ENCODE measurements at places on chromosomes 11 and 22.
A peak's percentile ranks its signal among the peaks of the same experiment; 100 is the strongest.

- DNase-seq: peak; percentile 26
These were observed 81.3 kb downstream of the CLPB start for GRCh38 chr11:72352859-72353551.

- peak; percentile 67 for DNase-seq
These were observed 16.3 kb upstream of the GPR83 start for GRCh38 chr11:94417386-94417987.

- no peak for DNase-seq
These were observed 92.8 kb upstream of the KCNQ1OT1 start for GRCh38 chr11:2792381-2793250.

DNA sequence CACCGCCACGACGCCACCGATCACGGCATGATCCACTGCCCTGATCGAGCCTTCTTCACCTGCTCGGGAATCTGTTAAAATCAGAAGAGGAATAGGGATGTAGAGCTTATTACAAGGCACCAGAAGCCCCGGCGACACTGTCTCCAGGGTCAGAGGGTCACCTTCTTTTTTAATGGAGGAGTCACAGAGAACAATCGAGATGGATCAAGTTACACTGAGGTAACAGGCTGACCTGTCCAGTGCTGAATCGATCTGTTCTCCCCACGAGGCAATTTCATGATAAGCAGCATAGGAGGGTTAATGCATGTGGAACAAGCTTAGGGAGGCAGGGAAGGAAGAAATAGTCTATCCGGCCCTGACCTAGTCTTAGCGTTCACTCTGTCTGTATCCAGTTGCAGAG lies 325.5 kb downstream of the CADM1 start:
- no peak for DNase-seq

GRCh38 chr11:58391879-58392278 lies 14.8 kb downstream of the OR5B3 start:
- no peak for DNase-seq

GRCh38 chr22:32075997-32076760 lies 33.1 kb downstream of the SLC5A1 start:
- no peak for DNase-seq

GRCh38 chr11:108617055-108617454 lies 23.5 kb upstream of the EXPH5 start:
- DNase-seq: no peak

DNA sequence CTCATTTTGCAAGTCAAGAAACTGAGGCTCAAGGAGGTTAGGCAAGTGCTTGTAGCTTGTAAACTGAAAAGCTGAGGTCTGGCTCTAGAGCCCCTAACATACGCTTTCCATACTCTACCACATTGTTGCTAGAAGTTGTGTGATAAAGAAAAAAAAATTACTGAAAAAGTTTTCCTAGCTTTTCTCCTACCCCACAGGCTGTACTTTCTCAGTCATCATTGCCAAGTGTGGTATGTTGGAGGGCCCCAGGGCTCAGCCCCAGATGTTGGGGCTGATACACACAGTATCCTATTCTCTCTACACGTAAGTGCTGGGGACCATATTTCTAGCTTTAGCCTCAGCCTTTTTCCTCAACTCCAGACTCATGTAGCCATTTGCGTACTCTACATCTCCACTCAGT lies 16.0 kb downstream of the KREMEN1 start:
- no peak for DNase-seq

GRCh38 chr11:113932788-113933187 lies 28.2 kb downstream of the HTR3B start:
- DNase-seq: no peak

- peak; percentile 13 for DNase-seq
These were observed 533.1 kb downstream of the ETS1 start for GRCh38 chr11:128053981-128054931.

DNA sequence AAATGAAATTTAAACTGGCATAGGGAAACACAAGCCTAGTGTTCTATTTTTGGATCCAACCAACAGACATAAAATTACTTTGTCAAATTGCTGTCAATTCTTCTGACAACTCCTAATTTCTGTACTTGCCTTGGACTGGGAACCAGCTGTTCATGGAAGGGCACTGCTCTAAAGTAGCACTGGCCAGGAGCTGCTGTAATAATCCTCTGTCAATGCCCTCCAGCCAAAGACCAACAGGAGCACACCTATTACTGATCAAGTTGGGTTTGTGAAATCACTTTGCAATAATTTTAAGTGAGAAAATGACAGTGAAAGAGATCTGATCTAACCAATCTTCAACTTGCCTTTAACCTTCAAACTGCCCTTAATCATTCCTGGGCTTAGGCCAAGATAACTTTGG lies 18.9 kb upstream of the TMEM123 start:
- no peak for DNase-seq

DNA sequence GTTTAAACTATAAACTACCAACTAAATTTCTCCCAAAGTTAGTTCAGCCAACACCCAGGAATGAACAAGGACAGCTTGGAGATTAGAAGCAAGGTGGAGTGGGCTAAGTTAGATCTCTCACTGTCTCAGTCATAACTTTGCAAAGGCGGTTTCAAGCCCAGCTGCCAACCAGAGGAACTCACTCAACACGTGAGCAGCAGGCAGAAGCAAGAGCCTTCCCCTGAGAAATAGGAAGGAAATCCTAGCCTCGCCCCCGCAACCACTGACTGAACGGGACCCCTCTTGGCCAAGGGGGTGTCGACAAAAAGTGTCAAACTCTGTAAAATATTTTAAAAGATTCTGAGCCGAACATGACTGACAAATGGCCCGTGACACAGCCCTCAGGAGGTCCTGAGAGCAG lies 4.4 kb upstream of the KRTAP5-9 start:
- peak; percentile 81 for DNase-seq

- no peak for DNase-seq
These were observed 1132.1 kb upstream of the CNTN5 start for GRCh38 chr11:97888641-97889040.

GRCh38 chr22:42282943-42283277 lies 12.5 kb upstream of the TCF20 start:
- no peak for DNase-seq

- DNase-seq: peak; percentile 40
These were observed 36.3 kb upstream of the JAM3 start for GRCh38 chr11:134032501-134033091.

GRCh38 chr11:21278840-21279239 lies 609.5 kb downstream of the NELL1 start:
- no peak for DNase-seq

- DNase-seq: peak; percentile 11
These were observed 56.8 kb downstream of the C22orf31 start for GRCh38 chr22:29004647-29005371.

DNA sequence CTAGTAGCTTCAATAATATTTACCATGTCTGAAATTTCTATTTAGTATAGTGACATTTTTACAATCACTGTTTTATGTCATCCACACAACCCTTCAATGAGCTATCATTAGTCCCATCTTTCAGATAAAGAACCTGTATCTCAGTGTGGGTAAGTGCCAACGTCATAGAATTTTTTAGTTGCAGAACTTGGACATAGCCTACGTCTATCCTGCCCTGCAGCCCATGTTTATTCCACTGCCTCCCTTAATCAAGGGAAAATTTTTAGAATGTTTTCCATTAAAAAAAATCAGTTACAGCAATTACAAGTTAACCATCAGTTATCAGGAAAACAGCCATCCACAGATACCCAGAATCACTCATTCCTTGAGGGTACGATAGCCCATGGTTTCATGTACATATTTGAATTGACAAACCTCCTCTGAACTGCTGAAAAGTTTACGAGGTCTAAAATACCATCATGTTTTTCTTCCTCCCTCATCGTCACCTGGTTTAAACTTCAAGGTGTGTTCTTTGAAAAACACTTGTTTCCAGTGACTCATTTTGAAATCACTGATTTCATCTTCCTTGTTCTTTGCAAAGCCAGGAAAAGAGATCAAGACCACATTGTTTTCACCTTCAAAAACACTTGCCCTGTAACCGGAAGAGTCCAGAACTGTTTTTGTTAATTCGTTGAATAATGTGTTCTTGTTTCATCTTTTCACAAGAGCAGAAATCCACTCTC lies 100.9 kb downstream of the FAM76B start:
- no peak for DNase-seq

DNA sequence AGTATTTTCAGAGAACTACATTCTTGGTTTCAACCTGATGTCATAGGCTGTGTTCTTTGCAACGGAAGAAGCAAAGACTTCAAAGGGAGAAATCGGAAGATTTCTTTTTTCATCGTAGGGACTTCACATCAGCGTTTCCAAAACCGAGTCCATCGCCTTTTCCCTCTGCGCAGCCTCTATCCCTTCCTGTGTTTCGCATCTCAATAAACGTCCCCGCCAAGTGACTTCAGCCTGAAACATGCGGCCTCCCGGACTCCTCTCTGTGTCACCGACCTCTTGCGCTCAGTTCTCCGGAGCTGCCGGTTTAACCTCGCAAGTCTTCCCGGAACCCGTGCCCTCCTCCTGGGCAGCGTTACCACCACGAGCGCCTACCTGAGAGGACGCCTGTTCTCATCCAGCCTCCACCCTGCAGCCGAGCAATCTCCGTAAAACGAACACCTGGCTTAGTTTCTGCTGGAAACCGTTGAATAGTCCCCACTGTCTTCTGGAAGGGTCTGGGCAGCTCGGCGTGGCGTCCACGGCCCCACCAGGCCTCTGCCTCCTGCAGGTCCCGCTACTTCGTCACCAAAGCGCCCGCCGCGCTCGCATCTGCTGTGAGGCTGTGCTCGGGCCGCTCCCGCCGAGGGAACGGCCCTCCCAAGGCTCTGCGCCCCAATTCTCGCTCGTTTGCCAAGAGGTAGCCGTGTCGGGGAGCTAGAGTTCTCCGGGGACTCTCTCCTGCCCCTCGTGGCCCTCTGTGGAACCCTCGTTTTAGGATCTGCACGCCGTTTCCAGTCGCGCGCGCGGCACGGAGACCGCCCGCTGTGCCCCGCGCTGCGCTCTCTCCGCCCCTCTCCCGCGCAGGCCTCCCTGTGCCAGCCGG lies at the start of gene GLB1L3:
TSS of gene GLB1L3 (plus strand) at position 846 of the 862 bp plus-strand sequence. CDS start 362 bp downstream, outside the sequence.
- DNase-seq: peak; percentile 78

GRCh38 chr11:60862171-60862570 lies 5.2 kb upstream of the ZP1 start:
- no peak for DNase-seq

DNA sequence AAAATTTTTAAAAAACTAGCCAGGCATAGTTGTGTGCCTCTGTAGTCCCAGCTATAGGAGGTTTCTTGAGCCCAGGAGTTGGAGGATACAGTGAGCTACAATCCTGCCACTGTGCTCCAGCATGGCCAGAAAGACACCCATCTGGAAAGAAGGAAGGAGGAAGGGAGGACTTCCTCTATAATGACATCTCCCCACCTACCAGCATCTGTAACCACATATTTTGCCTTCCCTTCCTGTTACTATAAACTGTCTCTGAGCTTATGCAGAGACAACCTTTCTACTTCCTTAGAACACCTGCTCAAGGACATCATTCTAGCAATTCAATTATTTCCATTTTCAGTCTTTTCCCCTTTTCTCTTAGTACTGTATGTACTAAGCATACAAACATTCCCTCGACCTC lies 2.2 kb upstream of the NUP160 start:
- no peak for DNase-seq

- no peak for DNase-seq
These were observed 7.1 kb downstream of the YWHAH start for GRCh38 chr22:31951194-31952093.

DNA sequence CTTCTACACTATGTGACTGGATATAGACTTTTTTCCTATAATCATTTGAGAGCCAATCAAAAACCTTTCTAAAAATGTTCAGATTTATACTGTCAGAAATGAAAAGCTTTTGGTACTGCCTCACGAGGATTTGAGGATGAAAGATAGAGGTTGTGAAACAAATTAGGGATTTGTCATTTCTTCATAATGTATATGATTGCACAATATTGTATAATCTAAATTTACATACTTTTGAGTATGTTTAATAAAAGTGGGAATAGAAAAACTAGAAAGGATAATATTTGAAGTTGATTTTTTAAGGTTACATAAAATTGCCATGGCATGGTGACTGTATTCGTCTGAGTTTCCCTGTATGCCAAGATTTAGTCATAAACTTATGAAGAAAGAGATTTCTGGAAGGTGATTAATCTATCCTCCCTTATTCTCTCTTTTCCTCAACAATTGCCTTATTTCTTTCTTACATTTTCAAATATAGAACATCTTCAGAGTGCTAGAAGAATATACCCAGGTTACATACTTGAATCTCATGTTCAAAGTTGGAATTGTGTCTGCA lies 56.2 kb downstream of the CASP12 start:
- no peak for DNase-seq

GRCh38 chr22:20615533-20616450 lies 108.4 kb downstream of the MED15 start:
- no peak for DNase-seq

- DNase-seq: no peak
These were observed 12.6 kb upstream of the MRPL23 start for GRCh38 chr11:1934335-1935155.

DNA sequence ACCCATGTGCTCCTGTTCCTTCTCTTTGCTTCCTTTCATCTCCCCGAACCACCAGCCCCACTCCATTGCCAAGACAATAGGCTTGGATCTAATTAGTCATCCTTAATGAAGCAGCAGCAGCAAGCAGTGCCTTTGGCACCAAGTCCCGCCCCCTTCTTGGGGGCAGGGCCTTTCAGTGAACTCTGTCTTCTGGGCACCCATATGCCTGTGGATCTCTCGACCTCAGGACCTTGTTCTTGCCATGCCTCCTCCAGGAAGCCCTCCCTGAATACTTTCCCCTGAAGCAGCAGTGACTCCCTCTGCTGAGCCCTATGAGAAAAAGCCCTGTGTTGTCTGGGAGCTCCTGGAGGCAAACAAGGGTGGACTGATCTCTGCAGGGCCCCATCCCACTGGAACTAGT lies 32.1 kb downstream of the ARHGEF17 start:
- no peak for DNase-seq

GRCh38 chr22:40487663-40488249 lies 117.4 kb downstream of the SGSM3 start:
- peak; percentile 70 for DNase-seq

- no peak for DNase-seq
These were observed 197.2 kb upstream of the PITPNB start for GRCh38 chr22:28116219-28116673.

DNA sequence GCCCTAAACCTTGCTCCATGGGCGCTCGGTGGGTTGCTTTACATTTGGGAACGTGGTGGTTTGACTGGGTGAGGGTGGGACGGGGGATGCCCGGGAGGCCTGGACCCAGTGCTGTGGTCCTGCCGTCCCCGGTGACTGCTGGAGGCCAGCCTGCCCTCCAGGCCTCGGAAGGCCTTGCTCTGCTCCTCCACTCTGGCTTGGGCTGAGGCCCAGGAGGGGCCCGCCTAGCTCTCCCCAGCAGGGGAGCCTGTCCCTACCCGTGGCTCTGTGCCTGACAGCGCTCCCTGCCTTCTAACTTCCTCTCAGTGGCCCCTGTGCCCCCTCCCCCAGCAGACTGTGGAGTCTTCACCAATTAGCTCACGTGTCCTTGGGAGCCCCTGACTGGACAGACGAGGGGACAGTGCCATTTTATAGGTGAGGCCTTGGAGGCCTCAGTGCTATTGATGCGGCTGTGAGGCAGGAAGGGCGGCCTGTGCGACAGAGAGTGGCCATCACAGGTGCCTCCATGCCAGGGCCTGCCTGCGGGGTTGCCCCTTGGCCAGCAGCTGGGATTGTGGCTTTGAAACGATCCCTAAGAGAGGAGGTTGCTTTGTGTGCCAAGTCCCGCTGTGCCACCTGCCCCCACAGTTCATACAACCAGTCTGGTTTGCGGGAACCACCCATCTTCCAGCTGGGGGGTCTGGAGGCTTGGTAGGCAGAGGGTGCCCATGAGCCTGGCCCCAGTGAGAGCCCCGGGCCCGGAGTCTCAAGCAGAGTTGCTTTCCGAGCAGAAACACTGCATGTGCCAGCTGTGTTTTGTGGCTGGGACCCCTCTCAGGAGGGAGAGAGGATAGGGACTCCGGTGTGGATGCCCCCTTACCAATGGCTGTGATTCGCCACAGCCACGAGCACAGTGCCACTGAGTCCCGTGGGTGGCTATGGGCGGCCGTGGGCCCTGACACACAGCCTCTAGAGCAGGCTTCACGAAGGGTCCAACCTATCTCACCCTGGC lies 17.7 kb downstream of the TPCN2 start:
- DNase-seq: no peak

All from hematopoietic multipotent progenitor cell treated with erythropoietin and hydrocortisone succinate and interleukin-3 and kit ligand, for 4 days (in vitro differentiated cells).